ENCODE measurements at places on chromosomes 1 and 21.

GRCh38 chr1:93716941-93717368 lies 35.3 kb upstream of the BCAR3 start:
- peak; percentile 80 for DNase-seq

- no peak for DNase-seq
Measured at GRCh38 chr21:45575304-45575992, 33.2 kb upstream of the SLC19A1 start.

- no peak for DNase-seq
Measured at GRCh38 chr1:98921817-98922216, 82.8 kb downstream of the PLPPR5 start.

DNA sequence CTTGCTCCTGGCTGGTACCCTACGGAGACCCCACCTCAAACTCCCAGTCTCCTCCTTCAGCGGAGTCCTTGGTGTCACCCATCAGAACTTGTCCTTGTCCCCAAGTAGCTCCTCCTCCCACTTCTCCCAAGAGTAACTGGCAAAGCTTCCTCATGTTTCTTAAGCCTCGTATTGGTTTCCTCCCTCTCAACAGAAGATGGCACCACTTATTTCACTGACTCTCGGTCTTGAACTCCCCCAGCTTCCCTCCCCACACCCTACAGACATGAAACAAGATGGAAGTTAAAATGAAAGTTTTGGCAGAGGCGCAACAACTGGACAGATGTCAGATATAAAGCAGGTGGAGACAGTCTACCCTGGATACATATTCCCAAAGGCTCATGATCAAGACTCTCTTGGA lies 13.4 kb downstream of the RAB7B start:
- DNase-seq: no peak

DNA sequence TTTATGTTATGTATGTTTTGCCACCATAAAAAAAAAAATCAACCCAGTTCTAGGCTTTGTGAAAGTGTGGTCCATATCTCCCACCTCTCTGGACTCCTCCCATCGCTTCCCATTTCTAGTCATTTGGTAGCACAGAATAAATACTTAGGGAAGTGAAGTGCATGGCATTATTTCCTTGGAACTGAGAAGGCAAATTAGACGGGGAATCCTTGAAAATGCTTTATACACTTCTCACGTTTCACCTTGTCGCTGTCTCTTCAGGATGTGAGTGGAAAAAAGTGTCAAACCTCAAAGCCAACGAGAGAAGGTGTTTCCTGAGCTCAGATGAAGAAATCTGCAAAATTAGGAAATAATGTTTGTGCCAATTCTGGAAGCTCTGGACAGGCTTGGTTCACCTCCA lies 209.9 kb downstream of the ATG4C start:
- no peak for DNase-seq

- no peak for DNase-seq
Measured at GRCh38 chr21:31045841-31046240, 7.6 kb upstream of the KRTAP19-8 start.

- peak; percentile 44 for DNase-seq
Measured at GRCh38 chr1:203506858-203507626, 13.1 kb downstream of the OPTC start.

- DNase-seq: peak; percentile 50
Measured at GRCh38 chr1:156245451-156246232, 2.2 kb downstream of the PAQR6 start.

DNA sequence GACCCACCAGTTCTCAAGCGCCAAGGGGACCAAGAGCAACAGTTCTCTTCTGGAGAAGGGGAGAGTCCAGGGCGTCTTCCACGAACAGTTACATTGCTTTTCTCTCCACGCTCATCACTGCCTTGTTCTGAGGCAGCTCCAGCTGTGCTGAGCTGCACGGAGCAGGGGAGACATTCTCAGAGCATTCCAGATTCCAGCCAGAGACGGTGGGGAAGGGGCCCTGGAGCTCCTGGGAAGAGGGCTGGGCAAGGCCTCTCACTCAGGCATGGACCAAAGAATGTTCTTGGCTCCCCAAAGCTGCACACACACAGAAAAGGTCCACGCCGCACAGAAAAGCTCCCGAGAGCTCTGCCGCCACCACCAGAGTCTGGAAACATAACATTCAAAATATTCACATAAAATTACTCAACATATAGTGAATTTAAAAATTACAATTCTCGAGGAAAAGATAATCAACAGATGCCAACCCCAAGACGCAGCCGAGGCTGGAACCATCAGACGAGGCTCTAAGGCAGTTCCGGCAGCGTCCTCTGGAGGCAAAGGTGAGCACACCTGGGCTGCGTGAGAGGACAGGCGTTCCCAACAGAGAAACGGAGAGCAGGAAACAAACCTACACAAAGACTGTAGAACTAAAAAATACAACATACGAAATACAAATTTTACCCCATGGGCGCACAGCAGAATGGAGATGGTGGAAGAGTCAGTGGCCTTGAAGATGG lies 40.5 kb downstream of the UBE2G2 start:
- peak; percentile 30 for DNase-seq

DNA sequence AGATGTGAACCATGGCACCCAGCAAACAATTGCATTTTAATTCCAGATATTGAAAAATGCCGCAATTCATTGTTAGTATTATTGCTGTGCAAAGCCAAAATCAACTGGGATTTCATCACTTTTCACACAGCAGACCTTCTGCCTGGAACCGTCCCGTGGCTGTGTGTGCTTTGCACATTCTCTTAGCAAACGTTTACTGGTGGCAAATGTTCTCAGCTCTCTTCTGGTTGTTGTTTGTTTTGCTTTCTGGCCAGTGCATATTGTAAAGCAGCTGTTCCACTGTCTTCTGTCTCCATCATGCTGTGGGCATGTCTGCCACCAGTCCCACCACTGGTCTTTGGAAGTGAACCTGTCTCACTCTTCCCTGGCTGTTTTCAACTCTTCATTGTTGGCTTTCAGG lies 19.8 kb upstream of the TTLL10 start:
- no peak for DNase-seq

DNA sequence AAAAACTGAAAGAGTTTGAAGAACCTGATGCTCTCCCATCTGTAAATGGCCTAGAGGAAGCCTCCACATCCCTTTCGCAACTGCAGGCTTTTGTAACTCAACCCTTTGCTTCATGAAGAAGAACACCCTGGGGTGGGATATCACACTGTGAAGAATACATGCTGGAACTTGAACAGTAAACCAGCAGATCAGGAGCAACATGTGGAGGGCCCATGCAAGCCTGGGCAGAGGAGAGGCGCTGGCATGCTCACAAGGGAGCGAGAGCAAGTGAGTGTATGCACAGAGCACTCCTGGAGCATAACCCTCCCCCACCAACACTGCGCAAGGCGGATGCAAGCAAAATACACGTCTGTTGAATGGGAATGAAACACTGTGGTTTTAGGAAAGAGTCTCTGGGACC lies 24.6 kb upstream of the SPAG17 start:
- no peak for DNase-seq

DNA sequence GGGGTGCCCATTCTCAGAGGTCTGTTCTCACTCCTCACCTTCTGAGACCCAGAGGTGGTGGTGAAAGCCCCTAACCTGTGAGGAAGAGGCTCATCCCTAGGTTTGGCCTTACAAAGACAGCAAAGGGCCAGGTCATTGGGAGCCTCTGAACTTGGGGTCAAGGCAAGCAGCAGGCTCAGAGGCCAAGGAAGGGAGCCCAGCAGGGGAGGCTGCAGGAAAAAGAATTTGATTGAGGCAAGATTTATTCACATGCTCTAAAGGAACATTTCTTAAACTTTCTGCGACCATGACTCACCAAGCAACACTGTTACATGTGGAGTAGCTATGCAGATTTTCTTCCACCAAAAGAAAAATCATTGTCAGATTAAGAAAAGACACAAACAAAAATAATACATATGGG lies 132.5 kb upstream of the SYT6 start:
- DNase-seq: no peak

- DNase-seq: no peak
Measured at GRCh38 chr1:204714861-204715511, 29.4 kb upstream of the LRRN2 start.

- peak; percentile 55 for DNase-seq
Measured at GRCh38 chr1:7403265-7404045, 367.6 kb upstream of the VAMP3 start.

DNA sequence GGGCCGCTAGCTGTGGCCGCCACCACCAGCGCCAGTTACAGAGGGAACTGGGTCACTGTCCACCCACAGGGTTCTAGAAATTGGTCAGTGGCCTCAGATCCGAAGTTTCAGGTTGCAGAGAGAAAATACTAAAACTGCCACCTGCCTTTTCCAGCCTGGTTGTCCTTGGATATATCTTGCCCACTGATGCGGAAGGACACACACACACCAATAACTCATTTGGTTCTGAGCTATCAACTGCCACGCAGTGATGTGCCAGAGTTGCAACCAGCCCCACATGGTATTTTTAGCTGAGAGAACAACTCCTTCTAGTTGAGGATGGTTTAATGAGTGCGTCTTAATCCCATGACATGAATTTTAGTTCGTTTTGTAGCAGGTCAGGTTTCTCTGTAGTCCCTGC lies 68.1 kb downstream of the SH3BGR start:
- DNase-seq: peak; percentile 8

DNA sequence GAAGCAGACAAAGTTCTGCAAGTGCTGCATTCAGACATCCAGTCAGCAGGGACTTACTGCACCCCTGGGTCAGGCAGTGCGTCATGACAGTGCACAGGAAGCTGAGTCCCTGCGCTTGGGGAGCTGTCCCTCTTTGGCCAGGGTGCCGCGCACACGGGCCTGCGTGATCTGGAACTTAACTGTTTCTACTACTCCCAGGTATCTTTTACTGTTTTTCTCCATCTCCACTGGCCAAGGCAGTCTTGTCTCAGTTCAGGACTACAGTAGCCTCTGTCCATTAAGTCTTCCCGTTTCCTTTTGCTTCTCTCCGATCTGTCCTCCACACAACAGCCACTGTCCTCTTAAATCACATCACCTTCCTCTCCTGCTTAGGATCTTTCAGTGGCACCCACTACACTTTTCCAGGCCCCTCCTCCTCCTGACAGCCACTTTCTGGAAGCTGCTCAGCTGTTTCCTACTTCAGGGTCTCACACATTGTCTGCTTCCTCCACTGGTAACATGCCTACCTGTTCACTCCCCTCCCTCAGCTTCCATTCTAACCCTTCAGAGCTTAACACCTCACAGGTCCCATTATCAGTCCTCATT lies 15.9 kb downstream of the ERRFI1 start:
- no peak for DNase-seq

DNA sequence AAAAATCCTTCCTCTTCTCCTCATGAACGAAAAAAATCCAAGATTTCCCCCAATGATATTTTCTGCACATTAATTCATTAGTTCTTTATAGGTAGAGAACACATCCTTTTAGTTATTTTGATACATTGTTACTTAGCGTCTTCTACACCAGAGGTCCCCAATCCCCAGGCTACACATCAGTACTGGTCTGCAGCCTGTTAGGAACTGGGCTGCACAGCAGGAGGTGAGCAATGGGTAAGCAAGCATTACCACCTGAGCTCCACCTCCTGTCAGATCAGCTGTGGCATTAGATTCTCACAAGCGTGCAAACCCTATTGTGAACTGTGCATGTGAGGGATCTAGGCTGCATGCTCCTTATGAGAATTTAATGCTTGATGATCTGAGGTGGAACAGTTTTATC lies 13.0 kb downstream of the EXTL2 start:
- no peak for DNase-seq

DNA sequence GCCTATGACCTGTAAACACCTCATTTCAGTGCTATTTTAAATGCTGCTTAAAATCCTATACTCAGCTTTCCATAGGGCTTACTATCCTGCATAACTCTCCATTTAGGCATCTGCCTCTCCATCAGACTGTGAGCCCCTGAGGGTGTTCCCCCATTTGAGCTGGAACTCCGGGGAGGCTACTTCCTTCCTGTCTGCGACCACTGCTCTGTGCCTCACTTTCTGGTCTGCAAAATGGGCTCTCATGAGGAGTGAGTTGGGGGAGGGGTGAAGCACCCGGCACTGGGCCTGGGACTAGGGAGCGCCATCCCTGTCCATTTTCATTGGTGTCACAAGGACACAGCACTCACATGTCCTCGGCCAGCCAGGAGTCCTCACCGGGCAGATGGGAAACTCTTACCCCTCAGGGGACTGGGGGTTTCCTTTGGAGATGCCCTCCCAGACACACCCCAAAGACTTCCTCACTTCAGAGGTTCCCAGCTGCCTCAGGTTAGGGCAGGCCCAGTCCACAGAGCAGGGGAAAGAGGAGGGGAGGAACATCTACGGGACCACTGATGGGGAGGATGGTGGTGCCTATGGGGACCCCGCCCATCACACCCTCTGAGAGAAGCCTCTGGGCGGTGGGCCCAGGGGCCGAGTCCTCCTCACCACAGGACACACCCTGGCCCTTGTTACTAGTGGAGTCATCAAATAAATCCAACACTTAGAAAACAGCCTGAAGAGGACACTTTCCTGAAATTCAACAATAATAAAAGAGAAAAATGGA lies 134.9 kb downstream of the MATN1 start:
- DNase-seq: no peak

DNA sequence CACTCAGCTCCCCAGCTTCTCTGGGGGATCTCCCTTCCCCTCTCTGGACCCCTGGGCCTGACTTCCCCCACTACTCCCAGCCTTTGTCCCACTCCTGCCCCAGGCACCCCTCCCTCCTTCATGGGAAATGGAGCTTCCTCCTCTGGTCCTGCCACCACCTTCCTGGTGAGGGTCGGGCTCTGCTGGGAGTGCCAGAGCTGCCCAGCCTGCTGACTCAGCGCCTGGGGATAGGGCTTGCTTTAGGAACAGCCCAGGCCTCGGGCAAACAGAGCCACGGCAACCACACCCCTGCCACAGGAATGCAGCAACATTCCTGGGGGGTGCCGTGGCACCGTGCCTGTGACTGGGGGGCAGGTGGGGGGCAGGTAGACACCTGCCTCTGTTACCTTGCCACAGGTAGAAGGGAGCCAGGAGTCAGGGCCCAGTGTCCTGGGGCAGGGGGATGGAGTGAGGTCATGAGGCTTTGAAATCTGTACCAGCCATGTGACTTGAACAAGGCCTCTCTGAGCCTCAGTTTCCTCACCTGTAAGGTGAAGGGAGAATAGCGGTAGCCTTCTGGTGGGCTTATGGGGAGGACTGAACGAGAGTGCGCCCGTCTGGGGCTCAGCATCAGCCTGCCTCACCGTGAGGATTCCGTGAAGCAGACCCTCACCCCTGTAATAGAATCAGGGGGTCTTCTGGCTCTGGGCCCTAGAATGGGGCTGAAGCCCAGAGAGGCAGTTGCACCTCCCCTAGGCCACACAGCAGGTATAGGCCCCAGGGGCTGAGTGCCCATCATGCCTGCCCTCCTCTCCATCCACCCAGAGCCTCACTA lies 17.8 kb upstream of the EPHA2 start:
- DNase-seq: peak; percentile 99

- DNase-seq: no peak
Measured at GRCh38 chr1:89023026-89023425, 360 bp upstream of the GBP3 start.

GRCh38 chr1:169724168-169724567 lies 9.7 kb downstream of the SELE start:
- no peak for DNase-seq

DNA sequence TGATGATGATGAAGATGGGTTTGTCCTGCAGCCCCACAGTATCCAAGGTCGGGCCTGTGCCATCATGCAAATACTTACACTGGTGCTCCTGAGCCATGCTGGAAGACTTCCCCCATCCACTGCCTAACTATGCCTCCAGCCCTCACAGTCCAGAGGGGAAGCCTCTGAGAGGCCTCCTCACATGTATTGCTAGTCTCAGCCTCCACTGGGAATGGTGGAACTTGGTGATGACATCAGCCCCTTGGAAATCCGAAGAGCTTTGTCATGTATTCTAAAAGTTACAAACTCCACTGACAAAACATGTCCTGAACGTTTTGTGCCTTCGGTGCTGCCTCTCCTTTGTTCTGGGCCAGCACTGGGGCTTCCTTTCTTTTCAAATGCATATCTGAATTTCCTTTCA lies 61.1 kb upstream of the DMRTB1 start:
- DNase-seq: no peak

- no peak for DNase-seq
Measured at GRCh38 chr1:93384656-93385055, 38.9 kb downstream of the DR1 start.
